ELR (cell line): ENCODE measurements at places on chromosomes 7 and 10.

- no peak for DNase-seq
Observed at GRCh38 chr10:50541921-50542320, 81.8 kb downstream of the SGMS1 start.

DNA sequence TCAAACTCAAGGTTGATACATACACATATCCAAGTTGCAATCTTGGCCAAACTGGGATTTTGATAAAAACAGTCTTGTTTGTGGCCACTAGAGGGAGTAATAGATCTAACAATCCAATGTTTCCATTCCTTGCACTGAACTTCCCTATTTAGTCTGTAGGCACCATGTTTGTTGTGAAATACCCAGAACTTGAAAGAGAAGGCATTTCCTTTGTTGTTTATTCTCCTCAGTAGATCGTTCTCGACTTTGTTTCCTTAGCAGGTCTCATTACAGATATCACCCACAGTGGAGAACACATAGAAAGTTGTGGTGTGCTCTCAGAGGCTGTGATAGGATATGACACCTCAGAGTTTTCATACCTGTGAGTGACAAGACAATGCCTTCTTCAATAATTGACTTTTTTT, 70.3 kb upstream of the MXI1 start:
- peak; percentile 80 for DNase-seq

DNA sequence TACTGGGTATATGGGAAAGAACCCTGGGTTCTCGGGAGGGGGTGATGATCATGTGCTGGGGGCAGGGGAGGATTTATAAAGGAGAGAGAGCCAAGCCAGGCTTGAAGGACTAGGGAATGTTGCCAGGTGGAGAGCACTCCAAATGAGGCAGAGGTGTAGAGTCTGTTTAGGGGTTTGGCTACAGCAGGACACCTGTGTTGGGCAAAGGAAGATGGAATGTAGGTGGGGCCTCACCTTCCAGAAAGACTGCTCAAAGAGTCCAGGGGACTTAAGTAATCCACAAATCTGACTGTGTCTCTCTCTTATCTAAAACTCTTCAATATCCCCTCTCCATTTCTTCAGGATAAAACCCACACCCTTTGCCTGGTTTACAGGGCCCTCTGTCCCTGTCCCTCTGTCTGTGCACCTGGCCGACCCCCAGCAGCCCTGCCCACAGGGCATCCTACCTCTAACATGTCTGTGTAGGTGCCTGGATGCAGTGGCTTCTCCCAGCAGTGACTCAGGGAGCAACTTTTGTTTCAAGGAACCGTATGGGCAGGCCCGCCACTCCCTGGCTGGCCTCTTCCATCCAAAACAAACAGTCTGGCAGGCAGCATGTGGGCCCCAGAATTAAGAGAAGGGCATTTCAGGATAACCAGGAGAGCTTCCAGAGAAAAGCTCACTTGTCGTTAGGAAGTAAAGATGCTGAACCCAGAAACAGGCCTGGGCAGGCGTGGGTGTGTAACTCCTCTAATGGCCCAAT, 10.6 kb upstream of the PLEKHA1 start:
- DNase-seq = no peak

DNA sequence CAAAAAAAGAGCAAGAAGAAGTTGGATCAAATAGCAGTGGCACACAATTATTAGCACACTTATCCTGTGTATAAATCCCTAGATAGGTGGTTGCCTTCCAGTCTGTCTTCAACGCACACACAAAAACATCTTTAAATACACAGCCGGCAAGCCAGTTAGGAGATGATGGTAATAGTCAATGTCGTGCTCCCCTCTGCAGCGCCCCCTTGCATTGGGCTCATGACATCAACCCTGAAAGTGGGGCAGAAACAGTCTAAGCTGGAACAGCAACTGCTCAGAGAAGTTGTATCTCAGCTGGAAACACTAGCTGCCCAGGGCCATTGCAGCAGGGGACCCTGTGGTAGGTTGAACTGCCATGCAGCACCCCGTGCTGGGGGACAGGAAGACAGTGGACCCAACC, 179.5 kb upstream of the YAE1 start:
- no peak for DNase-seq

- DNase-seq = no peak
Observed at GRCh38 chr10:14016931-14017333, 313.8 kb downstream of the FRMD4A start.

DNA sequence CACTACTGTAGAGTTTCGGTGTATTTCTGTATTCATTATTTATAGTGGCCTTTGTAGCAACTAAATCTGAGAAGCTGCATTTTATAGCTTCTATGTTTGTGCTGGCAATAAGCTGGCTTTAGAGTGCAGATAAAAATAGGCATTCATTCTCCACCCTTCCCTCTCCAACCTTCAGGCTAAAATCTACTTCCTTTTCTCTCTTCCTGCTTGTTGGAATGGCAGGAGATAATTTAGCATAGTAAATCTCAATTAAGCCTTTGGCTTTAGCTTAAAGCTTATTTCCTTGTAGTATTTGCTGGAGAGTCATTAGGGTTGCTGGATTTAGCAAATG, 58.5 kb downstream of the CPVL start:
- DNase-seq = no peak

- DNase-seq = peak; percentile 85
Observed at GRCh38 chr10:97882142-97883091, 32.8 kb downstream of the GOLGA7B start.

DNA sequence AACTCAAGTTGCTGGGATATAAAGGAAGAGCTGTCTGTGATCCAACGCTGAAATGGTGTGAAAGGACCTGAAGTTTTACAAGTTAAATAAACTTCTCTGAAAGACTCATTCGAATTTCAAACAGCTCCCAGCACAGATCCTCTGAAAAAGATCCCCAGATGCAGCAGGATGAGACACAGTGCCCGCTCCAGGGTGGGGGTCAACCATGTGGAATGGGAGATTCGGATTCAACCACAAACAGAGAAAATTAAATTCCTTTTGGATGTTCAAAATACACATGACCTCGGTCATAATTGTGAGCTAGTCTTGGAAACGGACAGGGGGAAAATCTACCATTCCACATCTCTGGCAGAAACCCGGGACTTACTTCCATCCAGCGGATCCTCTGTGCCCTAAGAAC, 119.6 kb downstream of the PRKAG2 start:
- peak; percentile 73 for DNase-seq
